Upper lobe of left lung (tissue), 6 donors: ENCODE measurements at places on chromosomes 2 and 18.
A peak's percentile ranks its signal among the peaks of the same experiment; 100 is the strongest.

GRCh38 chr2:79929624-79930023 is 374.9 kb downstream of the LRRTM1 start:
- no peaks in the 10 kb centered on the region for H3K27me3 ChIP-seq
- no peak for DNase-seq
- no peaks in the 10 kb centered on the region for H3K36me3 ChIP-seq
- H3K4me3 ChIP-seq = no peak overlapping the region

DNA sequence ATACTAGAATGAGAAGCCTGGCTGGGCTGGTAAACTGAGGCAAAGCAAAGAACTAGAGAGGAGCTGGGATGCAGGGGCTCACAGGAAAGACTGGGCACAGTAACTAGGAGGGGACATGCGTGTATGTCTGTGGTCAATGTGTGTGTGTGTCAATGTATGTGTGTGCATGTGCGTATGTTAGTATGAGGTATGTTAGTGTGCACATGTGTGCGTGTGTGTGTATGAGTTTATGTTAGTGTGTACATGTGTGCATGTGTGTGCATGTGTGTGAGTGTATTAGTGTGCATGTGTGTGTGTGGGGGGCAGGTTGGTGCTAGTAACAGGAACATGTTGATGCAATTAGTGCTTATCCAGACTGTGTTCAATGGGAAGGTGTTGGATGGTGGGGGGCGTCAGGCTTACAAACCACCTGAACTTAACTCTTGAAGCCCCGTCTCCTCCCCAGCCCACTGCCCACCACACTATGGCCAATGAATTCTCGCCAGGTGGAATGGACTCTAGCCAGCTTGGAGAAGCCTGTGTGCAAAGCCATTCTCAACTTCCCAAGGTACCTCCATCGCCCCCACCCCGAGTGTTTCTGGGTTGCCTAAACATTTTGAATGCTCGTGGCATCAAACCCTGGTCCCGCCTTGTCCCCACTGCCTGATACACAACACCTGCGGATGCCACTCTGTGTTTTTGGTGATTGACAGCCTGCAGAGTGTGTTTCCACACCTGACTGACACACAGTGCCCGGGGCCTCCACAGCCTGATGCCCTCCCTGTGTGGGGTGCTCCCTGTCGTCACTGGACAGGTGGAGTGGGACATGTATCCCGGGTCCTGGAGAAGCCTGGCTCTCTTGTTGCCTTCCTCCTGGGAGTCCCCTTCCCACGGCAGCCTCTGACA is 90.1 kb upstream of the ASB18 start:
- no peak for DNase-seq
- H3K27me3 ChIP-seq = no peaks in the 10 kb centered on the region
- H3K36me3 ChIP-seq = no peaks in the 10 kb centered on the region
- H3K4me3 ChIP-seq = no peak overlapping the region

DNA sequence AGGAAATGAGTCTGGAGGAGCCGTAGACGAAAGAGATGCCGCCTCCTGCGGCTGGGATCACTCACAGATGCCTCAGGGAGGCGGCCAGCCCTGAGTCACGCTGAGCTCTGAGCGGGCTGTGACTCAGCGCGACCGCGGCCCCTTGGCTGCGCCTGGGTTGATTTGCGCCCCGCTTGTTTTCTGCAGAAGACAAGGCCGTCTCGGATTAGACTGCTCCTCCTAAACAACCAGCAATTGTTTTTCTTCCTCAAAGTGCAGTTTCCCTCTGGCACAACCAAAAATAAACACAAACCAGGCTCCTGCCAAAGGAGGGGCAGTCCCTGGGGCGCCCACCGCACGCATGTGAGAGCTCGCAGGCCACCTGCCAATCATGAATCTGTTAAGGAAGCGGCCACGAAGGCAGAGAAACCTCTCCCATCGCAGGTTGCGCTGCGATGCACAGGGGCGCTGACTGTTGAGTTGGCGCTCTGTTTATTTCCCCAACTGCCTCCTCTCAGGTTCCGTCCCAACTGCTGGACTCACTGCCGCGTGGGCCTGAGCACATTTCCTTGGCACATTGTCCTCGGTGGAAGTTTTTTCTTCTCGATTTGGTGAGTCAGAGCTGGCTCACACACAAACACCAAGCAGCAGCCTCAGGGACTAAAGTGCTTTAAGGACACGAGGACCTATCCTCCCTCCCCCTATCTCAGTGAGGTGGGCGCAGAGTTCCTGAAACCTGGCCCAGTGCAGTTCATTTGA is 85.2 kb upstream of the NDUFV2 start:
- no peak overlapping the region for H3K4me3 ChIP-seq
- peak; percentile 34 for DNase-seq
- peaks cover 15% of the 10 kb centered on the region for H3K4me1 ChIP-seq
- no peaks in the 10 kb centered on the region for H3K27me3 ChIP-seq

DNA sequence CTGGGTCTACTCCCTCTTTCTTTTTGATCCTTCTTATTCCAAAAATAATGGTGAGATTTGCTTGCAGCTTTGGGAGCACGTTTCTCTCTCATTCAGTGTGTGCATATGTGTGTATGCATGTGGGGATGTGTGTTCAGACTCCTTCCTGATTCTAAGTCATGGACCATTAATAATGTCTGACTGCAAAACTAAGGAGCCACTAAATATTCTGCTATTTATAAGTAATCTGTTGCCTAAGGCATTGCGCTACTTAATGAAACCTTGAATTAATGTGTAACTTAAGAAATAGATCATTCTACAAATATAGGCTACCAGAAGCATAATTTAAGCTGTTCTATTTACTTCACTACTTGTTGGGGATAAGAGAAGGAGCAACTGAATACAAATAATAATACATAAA is 182.1 kb downstream of the TFCP2L1 start:
- no peaks in the 10 kb centered on the region for H3K4me1 ChIP-seq
- no peaks in the 10 kb centered on the region for H3K27me3 ChIP-seq
- no peak for DNase-seq
- no peak overlapping the region for H3K27ac ChIP-seq
- H3K36me3 ChIP-seq = no peaks in the 10 kb centered on the region
- H3K4me3 ChIP-seq = no peak overlapping the region

DNA sequence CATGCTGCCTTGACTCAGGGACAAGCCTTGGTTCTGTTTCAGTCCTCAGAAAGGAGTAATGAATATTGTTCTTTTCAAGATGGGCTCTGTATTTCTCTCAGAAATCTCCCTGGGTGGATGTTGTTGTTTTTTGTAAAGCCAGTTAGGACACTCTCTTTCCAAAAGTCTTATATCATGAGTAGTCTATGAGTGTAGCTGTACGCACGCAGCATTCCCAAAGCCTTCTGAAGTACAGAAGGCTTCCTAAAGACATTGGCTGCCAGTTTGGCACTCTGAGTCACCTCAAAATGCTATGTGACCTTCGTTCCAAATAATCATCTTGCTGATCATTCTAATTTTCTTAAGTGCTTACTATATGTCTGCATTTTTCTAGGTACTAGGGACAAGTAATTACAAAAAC is 16.7 kb upstream of the GTF2A1L start:
- H3K27me3 ChIP-seq = no peaks in the 10 kb centered on the region
- H3K27ac ChIP-seq = no peak overlapping the region
- H3K4me1 ChIP-seq = no peaks in the 10 kb centered on the region
- no peaks in the 10 kb centered on the region for H3K36me3 ChIP-seq
- DNase-seq = no peak

DNA sequence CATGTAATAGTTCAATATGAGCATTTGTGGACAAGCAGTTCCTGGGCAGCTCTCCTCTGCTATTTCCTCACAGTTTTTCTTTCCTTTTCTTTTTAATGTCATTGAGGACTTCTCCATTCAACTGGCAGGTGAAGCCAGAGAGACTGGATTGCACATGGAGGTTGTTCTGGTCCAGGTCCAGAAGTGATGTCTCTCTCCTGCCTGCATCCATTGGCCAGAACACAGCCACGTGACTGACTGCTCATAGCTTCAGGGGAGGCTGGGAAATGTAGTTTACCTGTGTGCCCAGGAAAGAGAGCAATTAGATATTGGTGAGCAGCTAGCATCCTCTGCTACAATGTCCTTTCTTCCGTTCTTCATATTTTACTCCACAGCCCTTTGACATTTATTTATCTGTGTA is 20.2 kb upstream of the ADAM23 start:
- no peak for DNase-seq
- no peak overlapping the region for H3K27ac ChIP-seq
- no peaks in the 10 kb centered on the region for H3K27me3 ChIP-seq
- no peaks in the 10 kb centered on the region for H3K36me3 ChIP-seq
- H3K4me1 ChIP-seq = peaks cover 3% of the 10 kb centered on the region
- no peak overlapping the region for H3K4me3 ChIP-seq

- H3K27ac ChIP-seq = no peak overlapping the region
- H3K4me1 ChIP-seq = no peaks in the 10 kb centered on the region
- peaks cover 5% of the 10 kb centered on the region for H3K36me3 ChIP-seq
- no peak overlapping the region for H3K4me3 ChIP-seq
- H3K27me3 ChIP-seq = no peaks in the 10 kb centered on the region
Observed at GRCh38 chr2:172496160-172496608, 59.7 kb upstream of the PDK1 start.

GRCh38 chr18:68263481-68263880 is 451.4 kb downstream of the TMX3 start:
- DNase-seq = no peak
- H3K27me3 ChIP-seq = no peaks in the 10 kb centered on the region
- H3K4me1 ChIP-seq = no peaks in the 10 kb centered on the region
- no peak overlapping the region for H3K27ac ChIP-seq
- H3K36me3 ChIP-seq = no peaks in the 10 kb centered on the region

GRCh38 chr2:108320326-108320922 is 31.7 kb downstream of the SULT1C2 start:
- H3K4me1 ChIP-seq = no peaks in the 10 kb centered on the region
- no peak overlapping the region for H3K27ac ChIP-seq
- no peaks in the 10 kb centered on the region for H3K36me3 ChIP-seq

GRCh38 chr2:217568289-217568971 is 434.4 kb downstream of the TNS1 start:
- H3K4me3 ChIP-seq = no peak overlapping the region
- no peaks in the 10 kb centered on the region for H3K4me1 ChIP-seq
- no peak overlapping the region for H3K27ac ChIP-seq
- no peaks in the 10 kb centered on the region for H3K27me3 ChIP-seq
